ENCODE measurements at places on chromosomes 6 and 20.

- peak; percentile 48 for DNase-seq
Observed at GRCh38 chr6:142845143-142845571, 99.8 kb downstream of the HIVEP2 start.

DNA sequence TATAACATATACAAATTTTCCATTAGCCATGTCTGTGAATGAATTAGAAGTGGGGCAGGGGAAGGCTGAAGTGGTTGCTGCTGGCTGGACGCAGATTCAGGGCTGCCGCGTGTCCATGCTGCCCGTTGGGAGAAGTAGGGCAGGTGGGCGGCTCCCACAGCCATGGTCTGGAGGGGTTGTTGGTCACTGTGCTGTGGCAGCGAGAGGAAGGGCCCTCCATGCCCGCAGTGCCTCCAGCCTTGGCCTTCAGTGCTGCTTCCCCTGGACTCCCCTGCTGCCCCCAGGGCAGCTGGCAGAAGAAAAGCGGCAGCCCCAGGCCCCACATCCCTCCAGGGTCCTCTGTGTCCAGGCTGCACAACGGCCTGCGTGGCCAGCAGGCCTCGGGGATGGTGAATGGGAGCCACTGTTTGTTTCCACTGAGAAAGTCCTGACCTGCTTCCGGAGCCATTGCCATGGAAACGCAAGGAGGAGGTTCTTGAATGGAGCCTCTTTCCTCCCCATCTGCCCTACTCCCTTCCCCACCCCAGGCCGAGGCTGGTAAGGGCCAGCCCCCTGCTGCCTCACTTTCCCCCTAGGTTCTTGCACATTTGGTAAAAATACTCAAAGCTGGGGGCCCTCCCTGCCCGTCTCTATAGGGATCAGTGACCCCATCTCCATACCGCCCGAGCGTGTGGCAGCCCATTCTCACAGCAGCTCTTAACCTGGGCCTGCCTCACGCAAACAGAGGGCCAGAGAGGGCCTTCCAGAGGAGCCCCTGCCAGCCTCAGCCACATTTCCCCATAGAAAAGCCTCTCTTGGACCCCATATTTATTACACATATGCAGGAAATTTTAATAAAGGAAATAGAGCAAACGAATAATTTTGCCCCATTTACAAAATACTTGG, 113.3 kb downstream of the SASH1 start:
- no peak for DNase-seq

DNA sequence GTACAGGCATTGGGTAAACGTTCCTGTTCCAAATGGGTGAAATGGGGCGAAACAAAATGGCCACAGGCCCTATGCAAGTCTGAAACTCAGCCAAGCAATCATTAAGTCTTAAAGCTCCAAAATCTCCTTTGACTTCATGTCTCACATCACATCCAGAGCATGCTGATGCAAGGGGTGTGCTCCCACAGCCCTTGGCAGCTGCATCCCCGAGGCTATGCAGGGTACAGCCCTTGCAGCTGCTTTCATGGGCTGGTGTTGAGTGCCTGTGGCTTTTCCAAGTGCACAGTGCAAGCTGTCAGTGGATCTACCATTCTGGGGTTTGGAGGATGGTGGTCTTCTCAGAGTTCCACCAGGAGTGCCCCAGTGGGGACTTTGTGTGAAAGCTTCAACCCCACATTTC, 270.0 kb upstream of the CDYL start:
- DNase-seq, result no peak

GRCh38 chr6:128464790-128465189, 55.6 kb downstream of the PTPRK start:
- DNase-seq, result no peak

- DNase-seq, result no peak
Observed at GRCh38 chr6:62808565-62809293, 402.5 kb upstream of the FKBP1C start.

DNA sequence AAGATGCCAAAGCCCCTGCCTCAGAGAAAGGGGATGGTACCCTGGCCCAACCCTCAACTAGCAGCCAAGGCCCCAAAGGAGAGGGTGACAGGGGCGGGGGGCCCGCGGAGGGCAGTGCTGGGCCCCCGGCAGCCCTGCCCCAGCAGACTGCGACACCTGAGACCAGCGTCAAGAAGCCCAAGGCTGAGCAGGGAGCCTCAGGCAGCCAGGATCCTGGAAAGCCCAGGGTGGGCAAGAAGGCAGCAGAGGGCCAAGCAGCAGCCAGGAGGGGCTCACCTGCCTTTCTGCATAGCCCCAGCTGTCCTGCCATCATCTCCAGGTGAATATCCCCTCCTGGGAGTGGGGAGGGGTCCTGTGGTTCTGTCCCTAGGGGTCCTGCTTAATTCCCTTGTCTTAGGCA, 1.1 kb downstream of the MYLK2 start:
- DNase-seq, result no peak

DNA sequence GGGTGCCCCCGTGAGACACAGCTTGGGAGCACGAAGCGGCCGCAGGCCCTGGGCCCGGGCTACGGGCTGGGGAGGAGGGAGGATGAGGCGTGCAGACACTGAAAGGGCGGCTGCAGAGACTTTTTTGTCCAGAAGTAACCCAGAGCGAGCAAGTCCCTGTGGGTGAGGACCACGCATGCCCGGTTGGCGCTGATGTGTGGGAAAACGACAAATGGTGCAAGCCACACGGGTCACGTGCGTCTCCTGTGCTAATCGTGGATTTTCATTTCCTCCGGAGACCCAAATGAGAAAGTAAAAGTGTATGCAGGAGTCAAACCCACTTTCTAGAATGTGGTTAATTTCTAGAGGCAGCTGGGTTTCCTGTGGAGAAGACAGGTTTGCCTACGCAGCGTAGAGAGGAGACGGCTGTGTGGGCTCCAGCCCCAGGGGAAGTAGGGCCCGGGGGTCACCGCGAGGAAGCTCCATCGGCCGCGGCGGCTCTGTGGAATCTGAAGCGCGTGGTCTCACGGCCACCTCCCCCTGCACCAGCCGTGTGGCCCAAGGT, 19.0 kb downstream of the DLL1 start:
- DNase-seq, result no peak

DNA sequence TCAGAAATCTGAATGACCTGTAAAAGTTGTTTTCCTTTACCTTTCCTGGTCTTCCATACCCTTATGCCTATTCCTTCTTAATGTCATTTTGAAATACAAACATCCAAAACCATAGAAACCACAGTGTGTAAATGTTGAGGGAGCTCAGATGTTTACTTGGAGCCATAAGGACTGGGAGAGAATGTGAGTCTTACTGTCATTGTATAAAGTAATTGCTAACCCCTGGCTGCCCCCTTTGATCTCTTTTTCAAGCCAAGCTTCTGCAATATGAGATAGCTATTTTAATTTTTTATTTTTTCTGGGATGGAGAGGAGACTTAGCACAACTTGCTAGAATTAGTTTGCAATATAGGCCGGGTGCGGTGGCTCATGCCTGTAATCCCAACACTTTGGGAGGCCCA, 124.4 kb upstream of the AKIRIN2 start:
- DNase-seq, result no peak

DNA sequence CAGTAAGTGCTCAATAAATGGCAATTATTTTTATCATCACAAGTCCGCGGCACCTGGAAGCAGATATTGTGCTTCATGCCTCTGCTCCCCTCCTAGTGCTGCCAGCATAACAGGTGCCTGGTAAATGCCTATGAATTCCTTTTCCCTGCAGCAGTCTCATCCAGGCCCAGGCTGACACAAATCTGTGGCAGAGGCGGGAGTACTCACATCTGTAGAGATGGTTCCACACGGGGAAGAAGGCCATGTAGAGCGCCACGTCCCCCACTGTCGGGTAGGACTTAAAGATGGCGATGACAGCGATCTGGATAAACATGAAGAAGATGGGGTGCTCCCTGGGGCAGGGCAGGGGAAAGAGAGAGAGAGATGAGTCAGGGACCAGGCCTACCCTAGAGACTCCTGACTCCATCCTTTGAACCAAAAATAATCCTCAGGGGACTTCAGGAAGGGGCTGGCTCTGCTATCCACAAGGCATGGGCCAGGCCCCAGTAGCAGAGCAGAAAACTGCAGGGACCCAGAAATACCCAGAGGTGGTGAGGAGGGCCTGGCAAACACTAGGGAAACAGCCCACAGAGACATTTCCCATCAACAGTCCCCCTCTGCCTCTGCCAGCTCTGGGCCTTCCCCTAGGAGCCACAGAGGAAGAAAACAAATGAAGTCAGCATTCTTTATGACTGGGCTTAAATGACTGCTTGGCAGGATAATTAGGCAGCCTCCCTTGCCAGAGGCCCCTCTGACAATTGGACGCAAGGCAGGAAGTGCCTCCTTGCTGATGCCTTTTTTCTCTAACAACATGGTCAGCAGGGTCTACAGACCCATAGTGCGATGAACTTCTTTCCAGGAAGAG, 23.0 kb downstream of the MAP1LC3A start:
- DNase-seq, result peak; percentile 68

- no peak for DNase-seq
Observed at GRCh38 chr6:150142670-150143515, at the start of gene PPP1R14C. TSS of gene PPP1R14C (plus strand) at chr6:150143044. CDS start at chr6:150143193, 149 bp downstream.

DNA sequence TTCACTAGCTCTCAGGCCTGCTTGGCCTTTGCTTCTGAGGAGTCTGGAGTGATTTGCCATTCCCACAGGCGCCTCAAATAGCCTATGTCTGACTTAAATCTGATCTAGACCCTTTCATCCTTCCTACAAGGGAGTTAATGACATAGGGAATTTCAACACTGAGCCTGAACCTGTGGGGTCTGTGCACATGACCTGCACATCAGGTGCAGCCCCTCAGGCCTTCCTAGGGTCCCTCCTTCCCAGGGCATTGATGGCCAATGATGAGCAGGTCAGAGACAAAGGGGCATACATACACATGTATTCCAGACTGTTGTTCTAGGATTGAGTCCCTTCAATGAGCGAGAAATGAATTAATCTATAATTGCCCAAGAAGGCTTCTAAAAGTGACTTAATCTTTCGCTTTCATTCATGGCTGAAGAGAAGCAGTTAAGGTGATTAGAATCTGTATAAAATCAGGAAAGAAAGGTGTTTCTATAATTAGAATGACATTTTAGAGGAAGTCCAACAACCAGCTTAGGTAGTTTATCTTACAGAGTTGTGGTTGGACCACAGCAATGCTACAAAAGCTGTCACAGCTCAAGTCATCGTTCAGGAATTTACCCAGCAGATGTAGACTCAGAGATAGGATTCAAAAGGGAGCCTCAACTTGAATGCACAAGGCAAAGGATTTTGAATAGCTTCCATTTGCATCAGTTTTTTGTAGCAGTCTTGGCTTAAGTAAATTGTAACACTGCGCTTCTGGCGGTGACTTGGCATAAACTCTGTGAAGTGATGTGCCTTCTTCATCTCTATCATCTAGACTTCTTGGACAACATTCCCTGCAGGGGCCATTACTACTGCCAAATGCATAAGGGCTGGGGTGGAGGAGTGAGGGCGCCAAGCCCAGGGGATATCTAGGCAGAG, 27.0 kb upstream of the TBC1D7 start:
- DNase-seq, result peak; percentile 72

GRCh38 chr6:9610620-9611415, 804.1 kb downstream of the TFAP2A start:
- no peak for DNase-seq

GRCh38 chr6:45327956-45328522, at the start of gene RUNX2:
TSS of gene RUNX2 (plus strand) at chr6:45328330. CDS start at chr6:45328727, 397 bp downstream.
- DNase-seq, result no peak

GRCh38 chr6:156351346-156351966, 425.7 kb upstream of the ARID1B start:
- DNase-seq, result no peak

- DNase-seq, result no peak
Observed at GRCh38 chr20:47432834-47433210, 68.9 kb upstream of the NCOA3 start.

GRCh38 chr6:71412559-71413140, 124.0 kb downstream of the OGFRL1 start:
- DNase-seq, result no peak

- DNase-seq, result no peak
Observed at GRCh38 chr6:52790861-52791260, 12.8 kb downstream of the GSTA1 start.

DNA sequence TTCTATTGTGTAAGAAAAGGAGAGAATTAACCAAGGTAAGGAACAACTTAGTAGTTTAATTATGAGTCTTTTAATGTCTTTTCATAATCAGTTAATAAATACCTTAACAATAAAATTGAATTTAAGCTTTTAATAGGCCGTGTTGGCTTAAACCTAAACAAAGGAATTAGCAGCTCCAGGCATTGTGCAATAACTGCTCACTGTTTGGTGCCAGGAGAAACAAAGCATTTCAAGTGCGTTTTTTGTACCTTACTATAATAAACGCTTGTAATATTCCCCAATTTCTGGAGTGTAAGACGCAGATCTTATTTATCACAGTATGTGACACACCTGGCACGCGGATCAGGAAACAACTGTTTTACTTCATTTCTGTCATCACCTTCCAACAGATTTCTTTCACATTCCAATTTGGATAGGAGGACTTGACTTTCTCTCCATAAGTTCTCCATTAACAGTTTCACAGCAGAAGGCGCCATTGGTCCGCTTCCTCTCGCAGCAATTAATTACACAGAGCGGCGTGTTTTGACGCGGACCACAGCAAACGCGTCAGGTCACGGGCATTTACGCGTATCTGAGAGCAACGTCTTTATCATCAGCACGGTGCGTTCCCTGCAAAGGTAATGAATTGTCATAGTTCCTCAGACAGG, 335.8 kb upstream of the NT5E start:
- no peak for DNase-seq

- DNase-seq, result no peak
Observed at GRCh38 chr6:1461736-1462135, 72.4 kb downstream of the FOXF2 start.

DNA sequence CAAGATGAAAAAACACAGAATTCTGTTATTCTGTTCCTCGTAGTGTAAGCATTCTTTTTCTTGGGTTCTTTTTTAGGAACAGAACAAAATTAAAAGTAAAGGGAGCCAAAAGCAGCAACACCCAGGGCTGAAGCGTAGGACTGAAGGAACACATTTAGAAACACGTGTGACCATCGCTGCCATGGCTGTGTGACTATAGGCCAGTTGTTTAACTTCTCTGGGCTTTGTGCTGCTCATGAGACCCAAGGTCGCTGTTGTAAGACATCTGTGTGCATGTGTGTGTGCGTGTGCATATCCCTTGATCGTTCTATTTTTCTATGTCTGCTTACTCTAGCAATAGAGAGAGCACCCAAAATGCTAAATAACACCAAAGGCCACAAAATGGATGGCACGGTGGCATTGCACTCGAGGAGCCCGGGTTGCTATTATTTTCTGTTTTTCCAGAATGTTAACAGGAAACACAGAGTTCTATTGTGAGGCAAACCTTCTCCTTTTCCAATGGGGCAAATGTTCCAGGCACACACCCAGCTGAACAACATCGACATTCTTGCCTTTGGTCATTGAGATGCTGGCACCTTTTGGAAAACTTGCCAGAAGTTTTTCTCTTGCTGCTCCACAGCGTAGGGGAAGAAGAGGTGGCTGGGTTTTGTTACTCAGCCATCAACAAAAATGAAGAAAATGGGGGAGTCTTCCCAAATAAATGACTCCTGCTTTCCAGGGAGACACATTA, 267.8 kb upstream of the ECI2 start:
- DNase-seq, result no peak

GRCh38 chr20:45110301-45110700, 4.7 kb downstream of the WFDC5 start:
- DNase-seq, result no peak

Measured in kidney capillary endothelial cell (primary cell).